ENCODE measurements at places on chromosomes 3 and 15. TPM values are rescaled to one million over a fixed set of nuclear protein-coding genes. Genes with fewer than 3 reads are reported as not detected.

DNA sequence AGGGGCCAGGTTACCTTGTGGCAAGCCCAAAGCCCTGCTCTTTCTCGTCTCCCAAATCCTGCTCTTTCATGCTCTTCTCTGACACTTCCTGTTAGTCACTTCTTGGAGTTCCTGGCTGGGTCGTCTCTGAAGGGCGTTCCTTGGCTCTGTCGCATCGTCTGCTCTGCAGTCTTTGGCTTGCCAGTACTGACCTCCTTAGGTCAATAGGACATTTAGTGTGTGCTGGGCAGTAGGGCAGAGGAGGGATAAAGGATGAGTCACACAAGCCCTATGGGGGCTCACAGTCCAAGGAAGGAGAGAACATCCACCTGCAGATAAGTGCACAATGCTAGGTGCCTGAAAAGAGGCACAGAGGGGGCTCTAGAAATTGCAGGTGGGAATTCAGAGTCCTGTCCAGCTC lies 87.5 kb downstream of the FAM43A start:
- H3K36me3 ChIP-seq, result no peaks in the 10 kb centered on the region
- H3K27me3 ChIP-seq, result no peaks in the 10 kb centered on the region
- H3K4me1 ChIP-seq, result peaks cover 44% of the 10 kb centered on the region
- H3K27ac ChIP-seq, result no peak overlapping the region

GRCh38 chr15:31108836-31109235 lies 7.3 kb upstream of the TRPM1 start:
- H3K4me1 ChIP-seq, result no peaks in the 10 kb centered on the region
- no peak overlapping the region for H3K4me3 ChIP-seq
- H3K36me3 ChIP-seq, result no peaks in the 10 kb centered on the region
- no peaks in the 10 kb centered on the region for H3K27me3 ChIP-seq

Gene HYAL2
- total RNA-seq, result 41.4 TPM

Gene ITGB5
- 113 TPM for total RNA-seq

Gene ITIH1
- total RNA-seq, result not detected
